Esophagus muscularis mucosa (tissue), 4 donors: ENCODE measurements at places on chromosomes 5 and 9. TPM values are rescaled to one million over a fixed set of nuclear protein-coding genes. Genes with fewer than 3 reads are reported as not detected.

Gene IFNA21
- total RNA-seq: not detected

Gene PLPP7
- total RNA-seq: 15.6 TPM

Gene CCDC180
- total RNA-seq: 4.2 TPM

Gene RNF183
- not detected for total RNA-seq

Gene PFN3
- not detected for total RNA-seq

Gene FOXD4L4
- total RNA-seq: not detected
